ENCODE measurements at places on chromosomes 16 and 17.

DNA sequence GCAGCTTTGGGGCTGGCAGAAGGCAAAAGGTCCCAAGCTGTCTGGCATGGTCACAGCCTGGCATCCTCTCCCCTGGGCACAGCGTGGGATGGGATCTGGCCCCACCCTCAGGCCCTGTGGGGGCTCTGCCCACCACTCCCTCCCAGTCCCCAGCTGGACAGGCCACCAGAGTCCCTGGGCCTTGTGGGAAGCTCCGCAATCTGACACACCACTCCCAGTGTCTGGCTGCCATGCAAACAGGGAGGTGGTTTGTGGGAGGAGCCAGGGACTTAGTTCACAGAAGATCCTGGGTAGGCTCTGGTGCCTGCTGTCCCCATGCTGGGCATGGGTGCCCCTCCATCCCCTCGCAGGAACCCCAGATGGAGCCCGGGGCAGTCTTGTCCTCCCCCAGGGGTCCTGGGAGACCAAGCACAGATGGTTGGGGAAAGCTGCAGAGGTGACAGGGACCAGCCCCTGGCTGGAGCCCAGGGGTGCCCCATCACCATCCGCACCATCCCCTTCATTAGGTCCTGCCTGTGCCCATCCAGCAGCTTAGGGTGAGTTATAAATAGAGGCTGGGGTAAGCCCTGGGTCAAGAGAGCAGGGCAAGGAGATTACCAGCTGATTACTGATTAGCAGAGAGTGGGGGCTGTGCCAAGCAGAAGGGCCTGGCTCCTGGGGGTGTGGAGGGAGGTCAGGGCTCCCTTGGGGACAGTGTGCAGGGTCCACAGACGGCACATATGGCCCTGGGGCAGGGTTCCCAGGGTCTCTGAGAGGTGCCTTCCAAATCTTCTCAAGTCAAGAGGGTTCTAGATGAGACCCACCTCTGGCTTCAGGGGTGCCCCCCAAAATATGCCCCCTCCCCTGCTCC, 6.2 kb downstream of the FSCN2 start:
- DNase-seq = no peak

DNA sequence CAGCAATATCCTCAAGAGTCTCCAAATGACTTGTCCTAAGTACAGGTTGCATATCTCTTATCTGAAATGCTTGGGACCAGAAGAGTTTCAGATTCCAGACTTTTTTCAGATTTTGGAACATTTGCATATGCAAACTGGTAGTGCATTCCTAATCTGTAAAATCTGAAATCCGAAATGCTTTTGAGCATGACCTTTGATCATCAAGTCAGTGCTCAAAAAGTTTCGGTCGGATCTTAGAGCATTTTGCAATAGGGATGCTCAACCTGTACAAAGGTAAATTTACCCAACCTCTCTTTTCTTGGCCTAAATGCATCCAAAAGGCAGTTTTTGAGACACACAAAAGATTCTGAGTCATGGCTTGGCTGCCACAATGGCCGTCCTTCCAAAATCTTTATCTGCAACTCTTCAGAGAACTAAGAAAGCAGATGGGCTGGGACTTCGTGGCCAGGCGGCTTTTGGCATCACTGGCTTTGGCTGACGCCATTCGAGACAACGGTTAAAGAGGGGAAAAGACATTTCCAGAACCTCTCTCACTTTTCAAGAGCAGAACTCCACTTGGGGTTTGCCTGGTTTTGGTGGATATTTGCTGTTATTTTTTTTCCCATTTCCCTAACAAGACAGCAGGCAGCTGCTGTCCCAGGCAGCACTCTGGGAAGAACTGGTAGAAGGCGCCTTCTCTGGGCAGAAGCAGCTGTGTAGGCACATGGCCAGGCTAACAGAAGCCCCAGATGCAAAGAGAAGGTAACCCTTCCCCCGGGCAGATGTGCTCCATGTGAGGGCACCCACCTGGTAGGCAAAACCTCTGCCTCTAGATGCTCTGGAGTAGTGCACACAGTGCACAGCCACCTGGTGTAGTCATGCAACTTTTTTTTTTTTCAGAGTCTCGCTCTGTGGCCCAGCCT, 8.9 kb downstream of the CPPED1 start:
- DNase-seq = no peak

DNA sequence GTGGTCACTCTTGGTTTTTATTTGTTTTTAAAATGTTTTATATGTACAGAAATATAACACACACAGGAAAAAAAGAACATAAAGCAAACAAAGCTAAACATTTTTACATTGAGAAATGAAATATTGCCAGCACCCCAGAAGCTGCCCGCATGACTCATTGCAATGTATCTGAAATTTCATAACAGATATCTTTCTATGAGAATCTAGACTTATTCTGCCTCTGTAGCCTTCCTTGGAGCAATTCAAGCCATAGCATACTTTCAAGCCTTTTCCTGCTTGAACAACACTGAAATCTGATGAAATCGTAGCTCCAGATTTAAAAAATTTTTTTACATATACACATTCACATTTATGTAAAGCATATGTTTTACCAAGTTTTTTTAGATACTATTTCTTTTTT, 86.9 kb downstream of the RBBP6 start:
- no peak for DNase-seq

- no peak for DNase-seq
Measured at GRCh38 chr17:74855323-74855722, 4.4 kb downstream of the GRIN2C start.

- no peak for DNase-seq
Measured at GRCh38 chr16:17278988-17279387, 191.8 kb downstream of the XYLT1 start.
